ENCODE measurements at places on chromosomes 7 and 10.

- DNase-seq, result no peak
Measured at GRCh38 chr10:128714644-128715415, 588.6 kb upstream of the MKI67 start.

DNA sequence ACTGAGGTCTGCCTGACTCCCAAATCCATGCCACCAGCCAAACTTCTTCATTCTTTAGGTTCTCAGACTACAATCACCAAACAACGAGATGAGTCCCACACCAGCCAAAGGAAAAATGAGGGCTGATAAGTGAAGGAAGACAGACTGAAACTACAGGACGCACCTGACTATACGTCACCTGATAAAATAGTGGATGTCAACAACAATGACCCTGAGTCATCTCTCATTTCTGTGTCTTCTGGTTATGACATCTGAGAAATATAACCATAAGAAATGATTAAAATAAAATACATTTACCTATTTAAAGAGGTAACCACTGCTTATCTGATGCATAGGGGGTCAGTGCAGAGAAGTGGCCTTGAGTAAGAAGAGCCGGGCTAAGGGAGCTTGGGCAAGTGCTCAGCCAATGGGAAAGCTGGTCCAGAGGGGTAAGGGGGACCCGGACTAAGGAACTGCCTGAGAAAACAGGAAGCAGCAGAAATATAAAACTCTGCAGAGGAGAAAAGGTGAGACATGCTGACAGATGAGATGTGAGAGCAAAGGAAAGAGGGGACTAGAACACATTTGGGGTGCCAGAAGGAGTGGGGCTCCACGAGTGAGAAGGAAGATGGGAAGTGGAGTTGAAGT lies 51.8 kb downstream of the HIPK2 start:
- no peak for DNase-seq

DNA sequence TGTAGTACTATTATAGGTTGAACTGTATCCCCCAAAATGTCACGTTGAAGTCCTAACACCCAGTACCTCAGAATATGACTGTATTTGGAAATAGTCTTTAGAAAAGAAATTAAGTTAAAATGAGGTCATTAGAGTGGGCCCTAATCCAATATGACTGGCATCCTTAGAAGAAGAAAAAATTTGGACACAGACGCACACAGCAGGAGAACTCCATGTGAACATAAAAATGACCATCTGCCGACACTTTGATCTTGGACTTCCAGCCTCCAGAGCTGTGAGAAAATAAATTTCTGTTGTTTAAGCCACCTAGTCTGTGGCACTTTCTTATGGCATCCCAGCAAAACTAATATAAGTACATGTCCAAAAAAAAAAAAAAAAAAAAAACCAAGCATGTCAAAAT lies 225.8 kb downstream of the PARD3 start:
- DNase-seq, result no peak

- no peak for DNase-seq
Measured at GRCh38 chr10:71902351-71902750, 51.3 kb upstream of the PSAP start.

GRCh38 chr10:3785851-3786271 lies 852 bp upstream of the KLF6 start:
- DNase-seq, result no peak

GRCh38 chr10:118017071-118017740 lies 29.5 kb downstream of the RAB11FIP2 start:
- no peak for DNase-seq

DNA sequence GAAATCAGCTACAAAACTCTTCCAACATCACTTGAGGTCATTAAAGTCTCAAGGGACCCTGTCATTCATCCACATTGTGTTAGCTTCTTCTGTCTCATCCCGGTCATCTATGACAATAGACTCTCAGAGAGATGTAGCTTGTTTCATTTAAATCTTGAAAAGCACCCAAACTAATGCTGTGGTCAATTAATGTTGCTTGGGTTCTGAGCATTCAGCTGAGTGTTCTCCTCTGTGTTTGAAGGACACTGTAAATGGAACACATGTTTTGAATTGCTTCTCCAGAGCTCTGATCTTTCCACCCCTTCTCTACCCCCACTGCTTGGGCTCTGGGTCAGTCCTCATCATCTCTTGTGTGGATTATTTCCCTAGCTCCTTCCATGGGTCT lies 19.6 kb upstream of the ADD3 start:
- no peak for DNase-seq

GRCh38 chr10:132951926-132952325 lies 9.6 kb upstream of the CFAP46 start:
- no peak for DNase-seq

GRCh38 chr10:74927701-74928100 lies 101.3 kb downstream of the KAT6B start:
- no peak for DNase-seq

DNA sequence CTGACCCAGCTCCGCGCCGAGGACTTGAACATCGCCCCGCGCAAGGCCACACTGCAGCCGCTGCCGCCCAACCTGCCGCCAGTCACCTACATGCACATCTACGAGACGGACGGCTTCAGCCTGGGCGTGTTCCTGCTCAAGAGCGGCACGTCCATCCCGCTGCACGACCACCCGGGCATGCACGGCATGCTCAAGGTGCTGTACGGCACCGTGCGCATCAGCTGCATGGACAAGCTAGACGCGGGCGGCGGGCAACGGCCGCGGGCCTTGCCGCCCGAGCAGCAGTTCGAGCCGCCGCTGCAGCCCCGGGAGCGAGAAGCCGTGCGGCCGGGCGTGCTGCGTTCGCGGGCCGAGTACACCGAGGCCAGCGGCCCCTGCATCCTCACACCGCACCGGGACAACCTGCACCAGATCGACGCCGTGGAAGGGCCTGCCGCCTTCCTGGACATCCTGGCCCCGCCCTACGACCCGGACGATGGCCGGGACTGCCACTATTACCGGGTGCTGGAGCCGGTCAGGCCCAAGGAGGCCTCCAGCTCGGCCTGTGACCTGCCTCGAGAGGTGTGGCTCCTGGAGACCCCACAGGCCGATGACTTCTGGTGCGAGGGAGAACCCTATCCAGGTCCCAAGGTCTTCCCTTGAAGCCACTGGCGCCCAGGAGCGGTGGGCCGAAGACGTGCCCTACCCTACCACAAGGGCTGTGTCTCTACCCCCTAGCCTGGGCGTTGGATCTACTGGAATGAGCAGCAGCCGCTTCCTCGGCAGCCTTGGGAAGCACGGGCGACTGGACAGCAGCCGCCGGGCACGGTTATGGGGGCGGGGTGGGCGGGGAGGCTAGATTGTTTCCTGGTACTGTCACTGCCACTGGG lies 945 bp downstream of the ADO start:
- DNase-seq, result no peak

GRCh38 chr7:55065079-55065478 lies 46.3 kb downstream of the EGFR start:
- no peak for DNase-seq

- DNase-seq, result no peak
Measured at GRCh38 chr10:71873582-71874211, 22.6 kb upstream of the PSAP start.

GRCh38 chr10:80390740-80391139 lies 17.6 kb upstream of the PRXL2A start:
- DNase-seq, result no peak

DNA sequence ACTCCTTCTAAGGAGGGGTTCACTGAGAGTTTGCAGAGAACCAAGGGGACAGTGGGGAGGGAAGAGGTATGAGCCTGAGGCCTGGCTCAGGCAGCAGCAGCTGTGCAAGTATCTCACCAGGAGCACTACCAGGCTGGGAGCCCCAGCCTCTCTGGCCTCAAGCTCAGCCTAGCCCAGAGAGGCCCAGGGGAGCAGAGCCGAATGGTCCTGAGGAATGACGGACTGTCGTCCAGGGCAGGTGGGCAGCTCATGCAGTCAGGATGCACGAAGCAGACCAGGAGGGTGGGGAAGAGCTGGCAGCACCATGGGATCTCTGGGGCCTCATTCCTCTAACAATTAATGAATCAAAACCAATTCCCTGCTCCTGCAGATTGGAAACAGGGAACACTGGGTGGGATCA lies 151.5 kb downstream of the GRID1 start:
- DNase-seq, result no peak

- DNase-seq, result no peak
Measured at GRCh38 chr7:127692200-127692599, 40.2 kb downstream of the SND1 start.

GRCh38 chr7:158581440-158582088 lies 6.1 kb downstream of the PTPRN2 start:
- DNase-seq, result no peak

DNA sequence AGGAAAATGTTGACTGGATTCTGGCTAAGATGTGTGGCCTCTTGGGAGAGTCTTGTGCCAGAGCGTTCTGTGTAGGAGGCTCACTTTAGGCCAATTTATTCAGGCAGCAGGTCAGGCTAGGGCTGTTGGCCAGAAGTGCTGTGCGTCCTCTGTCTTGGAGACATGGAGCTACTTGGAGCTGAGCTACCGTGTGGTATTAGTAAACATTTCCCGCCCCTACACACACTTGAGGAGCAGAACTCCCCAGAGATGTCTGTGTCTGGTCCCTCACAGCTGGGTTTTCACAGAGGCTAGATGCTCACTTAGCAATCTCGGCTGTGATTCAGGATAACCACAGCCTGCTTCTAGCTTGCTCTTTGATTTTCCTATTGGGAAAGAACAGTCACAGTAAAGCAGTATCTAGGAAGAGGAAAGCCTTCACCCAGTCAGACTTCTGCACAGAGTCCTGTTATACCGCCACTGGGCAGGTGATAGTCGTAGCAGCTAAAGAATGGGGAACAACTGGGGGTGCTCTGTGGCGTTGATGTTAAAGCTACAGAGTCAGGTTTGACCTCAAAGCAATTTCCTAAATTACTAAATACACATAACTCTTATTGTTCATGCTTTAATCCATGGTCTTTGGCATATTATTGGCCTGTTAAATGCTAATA lies 86.7 kb downstream of the MDFIC start:
- no peak for DNase-seq

All from CD8-positive, alpha-beta memory T cell (primary cell).